ENCODE measurements at places on chromosomes 5 and 9.

- DNase-seq, result no peak
Measured at GRCh38 chr5:123097483-123097870, 8.4 kb downstream of the PRDM6 start.

DNA sequence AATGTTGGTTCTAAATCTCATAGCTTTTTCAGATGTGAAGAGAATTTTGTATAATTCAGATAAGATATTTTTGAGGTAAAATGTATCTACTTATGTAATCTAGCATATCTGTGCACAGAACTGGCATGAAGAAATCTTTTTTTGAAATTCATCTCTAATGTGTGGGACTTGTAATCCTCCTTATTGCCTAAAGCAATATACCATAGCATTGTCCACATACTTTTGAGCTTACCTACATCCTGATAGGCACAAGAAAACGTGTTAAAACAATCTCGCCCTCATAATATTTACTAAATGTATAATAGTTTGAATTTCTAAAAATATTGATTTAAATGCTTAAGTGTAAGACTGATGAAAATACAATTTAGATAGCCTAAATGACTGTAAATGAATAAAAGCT is 1686.5 kb upstream of the ACO1 start:
- DNase-seq, result no peak

DNA sequence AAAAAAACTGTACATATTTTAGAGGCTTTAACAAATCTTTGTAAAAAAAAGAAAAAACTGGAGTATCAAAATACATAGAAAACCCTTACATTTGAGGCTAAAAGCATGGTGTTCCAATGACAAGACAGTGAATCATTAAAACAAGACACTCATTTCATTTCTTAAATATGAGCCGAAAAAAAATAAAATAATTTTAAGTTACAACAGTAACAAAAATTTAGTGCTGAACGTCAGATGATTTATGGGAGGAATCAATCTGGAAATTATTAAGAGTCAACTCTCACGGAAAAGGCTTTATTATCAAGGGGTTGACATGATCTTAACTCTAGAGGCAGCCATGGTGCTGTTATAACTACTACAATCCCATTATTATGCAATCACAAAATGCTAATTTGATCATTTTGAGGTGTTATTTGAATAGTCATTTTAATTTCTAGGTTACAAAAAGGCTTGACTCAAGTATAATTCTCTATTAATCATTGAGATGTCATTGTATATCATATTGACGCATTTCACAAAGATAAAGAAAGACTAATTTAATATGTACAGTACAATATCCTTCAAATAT is 51.9 kb downstream of the MAPKAP1 start:
- no peak for DNase-seq

DNA sequence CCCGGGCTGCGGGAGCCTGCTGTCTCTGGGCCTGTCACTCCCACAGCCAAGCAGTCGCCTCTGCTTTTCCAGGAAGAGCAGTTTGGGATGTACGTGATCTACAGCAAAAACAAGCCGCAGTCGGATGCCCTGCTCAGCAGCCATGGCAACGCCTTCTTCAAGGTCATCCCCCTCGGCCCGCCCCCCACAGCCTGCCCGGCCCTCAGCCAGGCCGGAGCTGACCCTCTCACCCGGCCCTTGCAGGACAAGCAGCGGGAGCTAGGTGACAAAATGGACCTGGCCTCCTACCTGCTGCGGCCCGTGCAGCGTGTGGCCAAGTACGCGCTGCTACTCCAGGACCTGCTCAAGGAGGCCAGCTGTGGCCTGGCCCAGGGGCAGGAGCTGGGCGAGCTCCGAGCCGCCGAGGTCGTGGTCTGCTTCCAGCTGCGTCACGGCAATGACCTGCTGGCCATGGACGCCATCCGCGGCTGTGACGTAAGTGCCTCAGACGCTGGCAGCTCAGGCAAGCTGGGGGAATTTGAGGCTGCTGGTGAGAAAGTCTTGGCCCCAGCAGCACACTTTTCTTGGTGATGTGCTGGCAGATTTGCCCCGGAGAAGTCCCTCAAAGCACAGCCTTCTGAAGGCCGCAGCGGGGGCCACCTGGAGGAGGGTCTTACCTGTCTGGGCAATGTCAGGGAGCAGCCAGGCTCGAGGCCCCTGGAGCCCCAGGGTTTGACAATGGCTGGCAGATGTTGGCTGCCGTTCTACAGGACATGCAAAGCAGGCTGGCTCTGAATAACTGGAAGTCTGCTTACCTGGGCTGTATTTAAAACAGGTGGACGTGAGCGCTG is 20.1 kb upstream of the LRRC14B start:
- no peak for DNase-seq

DNA sequence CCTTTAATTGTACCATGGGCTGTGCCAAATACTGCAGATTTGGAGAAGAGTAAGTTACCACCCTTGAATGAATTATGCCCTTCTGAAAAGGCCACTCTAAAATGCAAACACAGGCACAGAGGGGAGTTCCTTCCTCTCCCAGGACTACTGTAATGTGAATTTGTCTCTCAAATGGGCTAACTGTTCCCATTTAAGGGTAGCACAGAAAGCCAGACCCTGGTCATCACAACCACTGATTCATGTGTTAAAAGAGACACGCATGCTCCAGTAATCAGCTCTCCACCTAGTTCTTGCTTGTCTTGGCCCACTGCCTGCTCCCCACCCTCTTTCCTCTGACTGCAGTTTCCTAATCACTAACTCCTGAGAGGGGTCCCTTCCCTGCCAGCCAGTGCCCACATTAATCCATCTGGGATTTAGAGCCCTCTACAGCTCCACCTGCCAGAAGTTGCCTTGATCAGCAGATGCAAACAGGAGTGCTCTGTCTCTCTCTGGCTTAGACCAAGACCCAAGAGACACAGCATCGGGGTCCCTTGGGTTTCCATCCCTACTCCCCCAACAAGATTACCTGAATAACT is 382.4 kb downstream of the TMEM167A start:
- DNase-seq, result no peak

DNA sequence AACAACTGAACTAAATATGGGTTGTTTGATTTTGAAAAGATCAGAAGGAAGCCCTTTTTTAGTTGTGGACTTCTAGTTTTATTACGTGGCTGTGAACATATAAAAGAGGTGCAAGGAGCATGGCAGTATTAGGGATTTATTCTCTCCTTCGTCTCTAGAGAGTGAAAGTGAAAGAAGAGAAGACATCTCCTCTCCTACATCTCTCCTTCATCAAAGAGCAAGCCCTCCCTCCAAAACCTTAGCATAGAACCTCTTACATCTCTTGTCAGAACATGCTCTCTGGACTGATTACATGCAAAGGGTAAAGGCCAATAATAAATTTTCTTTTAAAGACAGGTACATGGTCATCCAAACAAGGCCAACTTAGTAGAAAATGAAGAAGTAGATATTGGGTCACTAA is 184.3 kb upstream of the IRX1 start:
- no peak for DNase-seq

All from LoVo (cell line).